ENCODE measurements at places on chromosomes 1 and 21.
A peak's percentile ranks its signal among the peaks of the same experiment; 100 is the strongest.

- DNase-seq, result no peak
Observed at GRCh38 chr1:75600781-75601180, 10.1 kb downstream of the SLC44A5 start.

GRCh38 chr1:195193134-195193533 is 1415.1 kb downstream of the KCNT2 start:
- no peak for DNase-seq

GRCh38 chr1:158248118-158248517 is 6.1 kb upstream of the CD1A start:
- no peak for DNase-seq

- DNase-seq, result peak; percentile 45
Observed at GRCh38 chr1:11214698-11215380, 25.7 kb downstream of the ANGPTL7 start.

DNA sequence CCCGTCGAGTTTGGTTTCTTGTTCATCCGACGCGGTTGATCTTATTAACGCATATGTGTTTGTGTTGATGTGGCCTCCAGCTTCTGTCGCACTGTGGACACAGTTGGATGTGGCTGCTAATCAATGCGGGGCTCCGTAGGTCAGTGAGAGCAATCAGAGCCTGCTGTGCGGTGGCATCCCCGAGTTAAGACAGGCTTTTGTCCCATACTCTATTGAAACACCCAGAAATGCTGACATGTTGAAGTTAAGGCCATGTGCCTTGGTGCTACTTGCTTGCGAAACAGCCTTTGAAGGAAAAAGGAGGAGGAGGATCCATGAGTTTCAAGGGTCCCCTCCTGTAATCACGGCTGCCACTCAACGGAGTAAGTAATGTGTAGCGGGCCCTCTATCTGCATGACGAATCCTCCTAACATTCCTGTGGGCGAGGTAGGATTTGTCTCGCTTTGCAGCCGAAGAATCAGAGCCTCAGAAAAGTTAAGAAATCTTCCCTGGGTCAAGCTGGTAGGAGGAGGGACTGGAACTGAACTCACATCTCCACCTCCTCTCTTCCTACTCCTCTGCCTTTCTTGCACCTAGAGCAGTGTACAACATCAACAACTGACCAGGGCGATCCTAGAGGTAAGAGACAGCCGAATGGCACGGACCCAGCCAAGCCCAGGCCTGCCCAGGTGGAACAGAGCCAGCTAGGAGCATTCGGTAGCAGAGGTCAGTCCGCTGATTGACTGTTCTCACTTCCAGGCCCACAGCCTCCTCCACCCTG is 19.5 kb downstream of the PDE9A start:
- no peak for DNase-seq
